ENCODE measurements at places on chromosomes 13 and 19.
A peak's percentile ranks its signal among the peaks of the same experiment; 100 is the strongest.

DNA sequence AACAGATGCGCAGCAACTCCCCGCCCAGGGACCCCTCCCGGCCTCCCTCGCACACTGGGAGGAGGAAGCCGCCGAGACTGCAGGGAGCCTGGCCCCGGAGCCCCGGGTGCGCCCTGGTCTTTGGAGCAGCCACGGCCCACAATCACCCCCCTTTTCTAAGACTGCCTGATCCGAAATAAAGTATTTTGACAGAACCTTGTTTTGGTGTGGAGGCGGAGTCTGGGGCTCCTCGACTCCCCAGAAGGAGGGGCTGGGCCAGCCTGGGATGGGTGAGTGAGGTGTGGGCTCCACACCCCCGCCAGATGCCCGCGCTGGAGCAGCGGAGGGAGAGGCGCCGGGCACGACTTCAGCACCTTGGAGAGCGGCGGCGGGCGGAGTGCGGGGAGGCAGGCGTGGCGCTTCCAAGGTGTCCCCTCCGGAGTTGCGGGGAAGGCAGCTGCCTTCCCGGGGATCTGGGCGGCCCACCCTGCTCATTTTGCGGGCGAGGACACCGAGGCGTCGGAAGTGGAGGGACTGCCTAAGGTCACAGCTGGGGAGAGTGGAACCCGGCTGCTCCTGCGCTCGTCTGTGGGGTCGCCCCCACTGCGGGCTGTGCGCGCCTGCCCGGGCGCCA is 9.4 kb downstream of the SIRT6 start:
- peak; percentile 63 for DNase-seq

- DNase-seq, result no peak
These were observed 34.4 kb downstream of the RAP2A start for GRCh38 chr13:97468331-97468730.

DNA sequence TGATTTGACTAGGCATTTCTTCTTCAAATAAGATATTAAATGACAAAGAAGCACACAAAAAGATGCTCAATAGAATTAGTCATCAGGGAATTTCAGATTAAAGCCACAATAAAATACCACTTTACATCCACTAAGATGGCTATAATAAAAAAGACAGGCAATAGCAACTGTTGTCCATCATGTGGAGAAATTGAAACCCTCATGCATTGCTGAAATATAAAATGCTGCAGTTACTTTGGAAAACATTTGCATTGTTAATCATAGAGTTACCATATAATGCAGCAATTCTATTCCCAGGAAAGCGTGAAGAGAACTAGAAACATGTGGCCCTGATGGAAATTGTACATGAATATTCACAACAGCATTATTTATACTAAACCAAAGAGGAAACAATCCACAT is 605.5 kb upstream of the SLITRK1 start:
- no peak for DNase-seq

- DNase-seq, result no peak
These were observed 368.9 kb downstream of the COG6 start for GRCh38 chr13:40024204-40024966.

- no peak for DNase-seq
These were observed 36.7 kb downstream of the ZAR1L start for GRCh38 chr13:32278426-32278825.

GRCh38 chr13:30647420-30647819 is 29.7 kb downstream of the USPL1 start:
- no peak for DNase-seq

DNA sequence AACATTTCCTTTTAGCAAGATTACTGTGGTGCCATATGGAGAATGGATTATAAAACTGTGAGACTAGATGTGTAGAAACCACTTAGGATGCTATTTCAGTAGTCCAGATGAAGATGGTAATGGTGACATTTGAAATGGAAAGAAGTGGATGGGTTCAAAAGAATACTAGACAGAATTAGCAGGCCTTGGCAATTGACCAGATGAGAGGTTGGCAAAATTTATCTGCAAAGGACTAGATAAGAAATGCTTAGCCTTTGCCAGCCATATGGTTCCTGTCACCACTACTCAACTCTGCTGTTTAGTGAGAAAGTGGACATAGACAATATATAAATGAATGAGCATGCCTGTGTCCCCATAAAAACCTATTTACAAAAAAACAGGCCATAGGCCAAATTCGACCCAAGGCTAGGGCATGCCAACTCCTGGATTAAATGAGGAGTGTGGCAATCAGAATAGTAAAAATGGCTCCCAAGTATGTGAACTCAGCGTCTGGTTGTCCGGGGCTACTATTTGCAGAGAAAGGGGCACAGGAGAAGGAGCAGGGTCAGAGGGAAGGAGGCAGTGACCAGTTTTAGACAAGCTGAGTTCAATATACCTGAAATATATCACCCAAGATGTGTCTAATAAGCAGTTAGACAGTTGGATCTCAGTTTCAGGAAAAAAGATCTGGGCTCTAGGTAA is 98.4 kb downstream of the ENOX1 start:
- peak; percentile 63 for DNase-seq

DNA sequence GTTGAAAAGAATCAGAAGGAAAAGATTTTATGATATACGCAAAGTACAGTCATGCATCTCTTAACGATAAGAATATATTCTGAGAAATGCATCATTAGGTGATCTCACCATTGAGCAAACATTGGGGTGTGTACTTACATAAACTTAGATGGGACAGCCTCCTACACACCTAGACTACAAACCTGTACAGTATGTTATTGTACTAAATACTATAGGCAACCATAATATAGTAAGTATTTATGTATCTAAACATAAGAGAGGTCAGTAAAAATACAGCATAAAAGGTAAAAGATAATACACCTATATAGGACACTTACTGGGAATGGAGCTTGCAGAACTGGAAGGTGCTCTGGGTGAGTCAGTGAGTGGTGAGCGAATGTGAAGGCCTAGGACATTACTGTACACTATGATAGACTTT is 254.6 kb downstream of the SPRY2 start:
- no peak for DNase-seq

DNA sequence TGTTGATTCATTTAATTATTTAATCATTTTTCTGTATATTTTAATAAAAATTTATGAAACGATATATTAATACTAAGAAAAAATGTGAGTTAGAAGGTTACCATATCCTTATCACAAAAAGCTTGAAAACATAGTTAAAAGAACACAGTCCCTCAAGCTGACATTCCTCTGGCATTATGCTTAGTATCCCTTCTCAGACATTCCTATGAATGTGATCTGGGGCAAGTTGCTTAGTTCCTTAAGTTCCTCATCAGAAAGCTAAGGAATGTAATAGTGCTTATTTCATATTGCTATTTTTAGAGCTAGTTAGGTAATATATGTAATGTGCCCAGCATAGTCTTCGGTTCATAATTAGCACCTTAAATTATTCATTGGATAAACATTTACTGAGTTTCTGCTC is 122.8 kb downstream of the MTUS2 start:
- no peak for DNase-seq

DNA sequence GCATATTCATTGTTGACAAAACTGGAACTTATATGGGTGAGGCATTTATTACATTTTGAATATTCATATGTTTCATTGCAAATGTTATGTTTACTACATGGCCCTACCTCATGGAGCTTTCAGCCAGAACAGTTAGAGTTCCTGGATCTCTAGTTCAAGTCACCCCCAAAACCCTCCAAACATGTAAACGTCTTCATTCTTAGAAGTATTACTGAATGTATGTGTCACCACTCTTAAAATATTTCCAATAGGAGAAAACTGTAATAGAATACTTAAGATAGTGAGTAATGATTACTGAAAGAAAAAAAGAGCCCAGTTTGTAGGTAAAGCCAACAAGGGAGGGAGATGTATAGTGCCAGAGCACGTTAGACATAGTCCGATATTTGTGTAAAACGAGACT is 23.5 kb downstream of the URI1 start:
- DNase-seq, result no peak

GRCh38 chr13:99600318-99600717 is 99.0 kb downstream of the TM9SF2 start:
- no peak for DNase-seq

All from NCI-H524 (cell line).